ENCODE measurements at places on chromosomes 4 and X.

DNA sequence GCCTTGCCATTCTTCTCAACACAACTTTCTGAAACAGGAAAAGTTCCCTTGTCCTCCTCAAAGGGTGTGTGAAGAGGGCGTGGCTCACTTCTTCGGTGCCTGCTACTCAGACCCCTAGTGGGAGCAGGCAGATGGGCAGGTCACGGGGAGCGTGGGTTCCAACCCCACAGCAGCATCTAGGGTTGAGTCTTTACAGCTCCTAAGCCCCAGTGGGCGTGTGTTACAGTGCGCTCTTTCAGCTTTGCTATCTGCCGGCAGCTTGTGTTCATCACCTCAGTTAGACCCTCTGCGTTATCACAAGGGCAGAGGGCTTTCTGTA, 57.5 kb upstream of the KLF3 start:
- DNase-seq, result no peak

DNA sequence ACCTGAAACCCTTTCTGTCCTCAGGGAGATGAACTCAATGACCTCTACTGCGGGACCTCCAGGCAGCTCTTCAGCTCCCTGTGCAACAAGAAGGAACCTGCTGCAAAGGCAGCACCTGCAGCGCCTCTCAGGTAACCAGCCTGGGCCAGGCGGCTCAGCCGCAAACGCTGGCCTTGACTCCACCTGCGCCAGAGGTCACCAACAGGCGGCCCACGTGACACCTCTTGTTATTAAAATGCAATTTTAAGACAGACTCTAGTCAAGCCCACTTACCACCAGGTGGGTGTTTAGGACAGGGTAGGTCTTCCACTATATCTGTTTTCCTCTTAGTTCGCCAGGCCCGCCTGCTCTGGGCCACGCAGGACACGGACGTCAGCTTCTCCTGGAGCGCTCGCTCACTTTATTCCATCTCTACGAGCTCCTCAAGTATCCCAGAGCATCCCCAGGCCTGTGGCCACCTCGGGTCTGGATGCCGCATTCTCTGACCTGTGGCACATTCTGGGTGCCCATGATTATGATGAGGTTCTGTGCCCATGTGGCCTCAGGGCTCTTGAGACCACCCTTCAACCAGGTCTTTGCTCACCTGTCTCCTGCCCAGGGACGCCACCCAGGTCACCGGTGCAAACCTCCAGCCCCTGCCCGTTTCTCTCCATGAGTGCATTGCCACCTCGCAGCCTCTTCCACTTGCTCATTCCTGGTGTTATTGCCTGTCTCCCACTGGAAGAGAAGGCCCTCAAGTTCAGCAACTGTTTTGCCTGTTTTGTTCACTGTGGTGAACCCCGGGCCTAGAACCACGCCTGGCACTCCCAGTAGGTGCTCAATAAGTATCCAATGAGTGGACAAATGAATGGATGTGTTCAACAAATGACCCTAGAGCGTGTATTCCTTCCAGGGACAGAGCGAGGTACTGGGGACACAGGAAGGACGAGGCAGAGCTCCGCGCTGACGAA, 32.8 kb upstream of the JAKMIP1 start:
- no peak for DNase-seq

GRCh38 chrX:149631234-149632165, at the start of gene TMEM185A:
TMEM185A (minus strand) TSS chrX:149631792; CDS start chrX:149631580, 212 bp downstream.
- DNase-seq, result peak; percentile 53

- no peak for DNase-seq
Measured at GRCh38 chr4:179601671-179602070, 2159.4 kb upstream of the AGA start.

DNA sequence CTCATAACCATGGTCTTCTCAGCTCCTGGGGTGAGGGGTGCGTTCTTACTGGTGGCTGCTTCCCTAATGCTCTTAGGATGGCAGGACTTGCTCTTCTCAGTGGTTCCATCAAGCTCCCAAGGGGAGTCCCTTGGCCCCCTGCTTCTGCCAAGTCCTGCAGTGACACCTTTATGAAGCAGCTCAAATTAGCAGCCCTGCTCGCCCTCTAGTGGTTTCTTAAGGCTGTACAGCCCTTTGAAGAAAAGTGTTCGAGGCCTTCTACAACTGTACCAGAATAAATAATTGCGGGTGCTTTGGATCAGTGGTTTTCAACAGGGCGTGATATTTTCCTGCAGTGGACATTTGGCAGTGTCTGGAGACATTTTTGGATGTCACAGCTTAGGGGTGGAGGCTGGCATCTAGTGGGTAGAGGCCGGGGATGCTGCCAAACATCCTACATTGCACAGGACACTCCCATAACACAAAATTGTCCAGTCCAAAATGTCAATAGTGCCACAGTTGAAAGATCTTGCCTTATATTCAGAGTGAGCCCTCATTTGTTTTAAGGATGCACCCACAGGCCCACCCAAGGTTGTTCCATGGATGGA, 204.7 kb upstream of the S100G start:
- no peak for DNase-seq

DNA sequence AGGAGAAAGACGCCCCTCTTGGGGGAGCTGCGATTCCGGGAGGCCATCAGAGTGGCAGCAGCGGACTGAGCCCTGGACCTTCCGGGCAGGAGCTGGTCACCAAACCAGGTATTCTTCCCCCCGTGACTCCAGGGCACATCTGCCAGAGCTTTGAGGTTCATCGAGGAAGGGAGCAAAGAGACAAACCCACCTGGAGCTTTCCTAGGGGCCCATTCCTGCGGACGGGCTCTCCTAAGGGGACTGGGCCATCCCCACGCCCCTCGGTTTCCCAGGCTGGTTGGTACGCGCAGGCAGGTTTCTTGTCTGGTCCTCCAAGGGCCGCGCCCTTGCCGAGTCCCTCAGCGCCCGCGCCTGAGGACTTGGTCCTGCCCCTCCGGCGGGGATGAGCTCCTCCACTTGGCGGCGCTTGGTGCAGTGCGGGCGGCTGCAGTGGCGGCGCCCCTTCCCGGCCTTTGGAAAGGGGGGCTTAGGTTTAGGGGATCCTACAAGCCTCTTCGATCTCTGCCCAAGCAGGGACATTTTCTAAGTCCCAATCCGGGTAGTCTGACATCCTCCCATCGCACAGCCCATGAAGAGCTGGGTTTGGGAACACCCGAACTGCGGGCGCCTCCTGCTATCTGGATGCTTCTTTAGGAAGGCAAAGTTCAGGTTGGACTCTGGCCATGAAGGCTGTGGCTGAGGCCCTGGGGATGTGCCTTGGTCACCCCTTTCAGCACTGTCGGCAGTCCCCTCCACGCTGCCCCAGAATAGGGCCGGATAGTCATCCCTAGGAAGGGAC, 538 bp downstream of the STBD1 start:
- DNase-seq, result no peak

DNA sequence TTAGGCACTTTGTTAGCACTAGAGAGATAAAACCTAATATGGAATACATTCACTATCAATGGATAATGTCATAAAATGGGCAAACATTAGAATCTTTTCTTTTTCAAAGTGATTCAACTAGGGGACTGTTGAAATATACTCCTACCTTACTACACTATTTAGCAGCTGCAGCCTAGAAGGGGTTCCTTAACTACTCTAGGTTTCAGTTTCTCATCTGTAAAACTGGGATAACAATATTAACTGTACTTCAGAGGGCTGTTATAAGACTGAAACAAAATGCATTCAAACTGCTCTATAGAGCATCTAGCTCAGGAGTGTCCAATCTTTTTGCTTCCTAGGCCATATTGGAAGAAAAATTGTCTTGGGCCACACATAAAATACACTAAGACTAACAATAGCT, 147.4 kb downstream of the CDS1 start:
- DNase-seq, result no peak

GRCh38 chr4:83929550-83929949, 393.6 kb downstream of the GPAT3 start:
- DNase-seq, result no peak

DNA sequence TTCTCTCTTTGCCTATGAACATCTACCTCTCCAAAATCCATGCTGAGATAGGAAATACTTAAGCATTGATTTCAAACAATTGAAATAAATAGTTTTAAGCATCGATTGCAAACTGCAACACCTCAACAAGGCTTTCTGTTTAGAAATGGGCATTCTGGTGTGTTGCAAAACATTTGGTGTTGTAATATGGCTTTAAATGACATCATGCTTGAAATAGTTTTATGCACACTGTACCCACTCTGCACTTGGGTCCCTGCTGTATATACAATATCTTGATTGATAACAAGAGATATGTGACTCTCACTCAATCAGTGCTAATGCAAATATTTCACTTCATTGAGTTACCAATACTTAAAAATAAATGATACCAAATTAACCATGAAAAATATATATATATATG, 964.9 kb upstream of the GRIA3 start:
- no peak for DNase-seq

DNA sequence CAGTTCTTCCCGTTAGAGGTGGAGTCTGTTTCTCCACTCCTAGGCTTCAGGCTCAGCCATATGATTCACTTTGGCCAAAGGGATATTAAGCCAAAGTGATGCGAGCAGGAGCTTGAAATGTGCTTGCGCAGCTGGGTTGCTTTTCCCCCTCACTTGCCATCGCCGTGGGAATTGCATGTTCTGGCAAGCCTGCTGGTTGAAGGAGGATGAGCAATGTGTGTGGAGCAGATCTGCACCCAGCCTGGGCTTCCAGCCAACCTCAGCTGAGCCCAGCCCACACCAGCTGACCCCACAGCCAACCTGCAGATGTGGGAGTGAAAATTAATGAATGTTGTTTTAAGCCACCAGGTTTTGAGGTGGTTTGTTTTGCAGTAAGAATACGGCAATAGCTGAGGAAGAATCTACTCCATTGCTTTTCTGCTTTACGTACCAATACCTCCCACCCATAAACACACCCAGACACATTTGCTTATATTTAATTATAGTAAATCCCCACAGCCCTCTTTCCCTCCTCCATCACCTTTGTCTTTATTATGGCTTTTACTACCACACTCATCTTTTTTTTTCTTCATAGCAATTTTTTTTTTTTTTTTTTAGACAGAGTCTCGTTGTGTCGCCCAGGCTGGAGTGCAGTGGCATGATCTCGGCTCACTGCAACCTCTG, 132.8 kb upstream of the FUNDC1 start:
- no peak for DNase-seq

DNA sequence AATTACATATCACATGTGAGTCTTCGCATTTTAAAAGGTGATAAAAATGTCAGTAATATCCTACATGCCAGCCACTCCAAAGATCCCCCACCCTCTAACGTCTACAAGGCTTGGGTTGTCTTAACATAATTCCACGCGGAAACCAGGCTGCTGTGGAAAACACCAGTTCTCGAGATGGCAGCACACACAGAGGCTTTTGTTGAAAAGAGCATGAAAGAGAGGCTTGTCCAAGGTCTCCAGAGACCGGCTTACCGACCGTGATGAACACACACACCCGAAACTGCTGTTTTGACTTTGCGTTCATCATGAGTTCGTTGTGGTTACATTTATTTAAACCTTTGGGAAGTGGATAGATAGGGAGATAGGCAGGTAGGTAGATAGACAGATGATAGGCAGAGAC, 87.9 kb downstream of the CRLF2 start:
- DNase-seq, result no peak

GRCh38 chr4:71545168-71545567, 206.3 kb downstream of the SLC4A4 start:
- DNase-seq, result no peak

GRCh38 chr4:185839194-185839712, 27.3 kb upstream of the SORBS2 start:
- DNase-seq, result no peak

DNA sequence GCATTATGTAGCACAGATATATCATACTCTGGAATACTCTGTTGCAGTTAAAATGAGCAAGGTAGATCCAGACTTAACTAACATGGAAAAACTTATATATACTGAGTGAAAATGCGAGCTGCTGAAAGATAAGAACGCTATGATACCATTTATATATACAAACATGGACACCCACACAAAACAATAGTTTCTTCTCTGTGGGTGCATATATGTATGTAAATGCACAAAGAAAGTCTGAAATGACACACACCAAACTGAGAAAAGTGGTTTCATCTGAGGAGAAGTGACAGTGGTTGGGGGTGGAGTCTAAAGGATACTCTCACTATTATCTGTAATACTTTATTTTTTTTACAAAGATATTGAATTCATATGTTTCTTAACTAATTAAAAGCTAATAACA, 12.2 kb upstream of the FGF2 start:
- DNase-seq, result no peak

DNA sequence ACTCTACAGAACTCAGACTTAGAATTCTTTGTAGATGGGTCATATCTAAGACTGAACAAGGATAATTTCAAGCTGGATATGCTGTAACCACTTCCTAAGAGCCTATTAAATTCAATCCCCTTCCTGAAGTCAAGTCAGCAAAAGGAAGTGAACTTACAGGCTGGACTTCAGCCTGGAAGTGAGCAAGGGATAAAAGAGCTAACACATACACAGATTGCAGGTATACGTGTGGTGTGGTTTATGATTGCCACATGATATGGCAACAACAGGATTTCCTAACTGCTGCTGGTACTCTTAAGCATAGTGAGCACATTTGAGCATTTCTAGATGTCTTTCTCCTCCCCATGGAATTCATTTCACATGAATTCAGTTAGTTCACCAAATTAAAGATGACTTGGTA, 38.2 kb upstream of the UXT start:
- no peak for DNase-seq

DNA sequence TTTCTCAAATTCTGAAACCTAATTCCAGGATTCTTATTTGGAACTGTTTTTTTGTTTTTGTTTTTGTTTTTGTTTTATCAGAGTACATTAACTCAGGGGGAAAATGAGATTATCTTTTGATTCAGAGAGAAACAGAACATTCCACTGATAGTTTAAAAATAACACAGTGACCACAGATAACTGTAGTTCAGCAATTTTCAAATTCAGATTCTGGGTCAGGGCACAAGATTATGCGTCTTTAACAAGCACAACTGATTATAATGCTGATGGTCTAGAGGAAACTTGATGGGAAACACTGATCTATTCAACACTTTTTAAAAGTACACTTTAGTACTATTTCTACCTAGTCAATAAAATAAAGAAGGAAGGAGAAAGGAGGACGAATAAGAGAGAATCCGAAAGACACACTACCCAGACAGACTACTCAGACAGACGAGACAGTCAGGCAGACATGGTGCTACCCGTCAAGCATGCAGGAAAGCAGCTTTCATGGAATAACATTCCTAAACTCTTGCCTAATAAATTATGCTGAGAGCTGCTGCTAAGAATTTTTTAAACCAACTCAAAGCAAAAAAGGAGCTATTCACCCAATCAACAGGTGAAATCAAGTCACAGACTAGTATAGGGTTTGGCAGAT, 59.0 kb downstream of the APBB2 start:
- no peak for DNase-seq
